Stimulated activated naive B cell treated with anti-CD40 and anti-IgM and Interleukin-4, amounts not matched to agents 10 μg/mL and 1 μg/mL and 100 μg/mL, for 72 hours (primary cell): ENCODE measurements at places on chromosomes 4 and X.

DNA sequence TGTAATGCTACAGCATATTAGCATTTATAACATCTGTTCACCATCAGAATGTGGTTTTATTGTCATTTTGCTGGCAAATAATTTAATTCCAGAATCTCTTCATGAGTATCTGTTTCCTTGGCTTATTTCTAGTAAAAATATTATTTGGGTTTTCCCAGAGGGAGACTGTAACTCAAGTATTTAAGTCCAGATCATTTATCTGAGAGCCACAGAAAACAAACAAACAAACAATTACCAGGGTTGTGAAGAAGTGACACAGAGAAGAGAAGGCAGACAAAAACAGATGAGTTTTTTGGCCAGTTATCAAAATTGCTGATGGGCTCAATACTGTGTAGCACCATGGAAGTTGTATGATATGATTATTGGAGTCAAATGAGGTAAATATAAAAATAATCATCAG, 515.1 kb downstream of the TECRL start:
- no peak for DNase-seq
- no peaks in the 10 kb centered on the region for H3K36me3 ChIP-seq
- no peaks in the 10 kb centered on the region for H3K27me3 ChIP-seq
- no peak overlapping the region for H3K4me3 ChIP-seq

- H3K4me1 ChIP-seq: no peaks in the 10 kb centered on the region
- DNase-seq: no peak
- no peaks in the 10 kb centered on the region for H3K27me3 ChIP-seq
- H3K36me3 ChIP-seq: no peaks in the 10 kb centered on the region
These were observed 116.1 kb downstream of the CNKSR2 start for GRCh38 chrX:21490341-21490740.

DNA sequence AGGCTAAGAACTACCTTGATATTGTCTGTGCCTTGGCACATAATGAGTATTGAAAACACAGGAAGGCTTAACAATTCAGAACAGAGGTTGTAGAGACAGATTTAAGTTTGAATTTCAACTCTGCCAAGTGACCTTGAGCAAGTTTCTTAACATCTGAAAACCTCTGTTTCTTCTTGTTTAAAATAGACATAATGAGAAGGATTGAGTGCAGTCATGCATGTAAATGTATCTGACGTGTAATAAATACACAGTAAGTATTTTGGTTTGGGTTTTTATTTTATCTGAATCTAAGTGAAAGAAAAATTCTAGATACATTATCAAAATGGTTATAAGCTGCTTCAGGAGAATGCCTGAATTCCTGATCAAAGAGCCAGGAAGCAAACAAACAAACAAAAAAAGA, 111.9 kb downstream of the ANXA5 start:
- no peak overlapping the region for H3K4me3 ChIP-seq
- H3K27me3 ChIP-seq: peaks cover 16% of the 10 kb centered on the region
- no peak for DNase-seq
- no peaks in the 10 kb centered on the region for H3K36me3 ChIP-seq
- no peaks in the 10 kb centered on the region for H3K4me1 ChIP-seq

GRCh38 chrX:109553862-109554261, 17.2 kb downstream of the NXT2 start:
- no peaks in the 10 kb centered on the region for H3K36me3 ChIP-seq
- H3K27me3 ChIP-seq: no peaks in the 10 kb centered on the region
- no peak for DNase-seq

DNA sequence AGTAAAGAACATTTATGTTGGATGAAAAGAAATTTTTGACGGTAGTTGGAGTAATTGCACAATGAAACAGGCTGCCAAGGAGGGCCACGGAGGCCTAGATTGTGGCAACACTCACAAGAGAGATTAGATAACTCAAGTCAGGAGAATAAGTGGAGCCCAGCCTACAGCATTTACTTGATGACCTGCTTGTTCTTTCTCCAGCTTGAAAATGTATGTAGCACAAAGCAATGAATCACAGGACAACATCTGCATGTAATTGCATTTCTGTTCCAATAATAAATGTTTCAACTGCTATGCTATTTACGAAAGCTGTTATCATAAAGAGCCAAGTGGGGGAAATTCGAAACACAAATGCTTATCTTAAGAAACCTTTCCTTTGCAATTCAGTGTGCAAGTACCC, 221.2 kb upstream of the MID1 start:
- no peaks in the 10 kb centered on the region for H3K36me3 ChIP-seq
- H3K4me1 ChIP-seq: no peaks in the 10 kb centered on the region
- no peaks in the 10 kb centered on the region for H3K27me3 ChIP-seq
- DNase-seq: no peak
- H3K27ac ChIP-seq: no peak overlapping the region

GRCh38 chrX:41796577-41796976, 72.6 kb downstream of the GPR82 start:
- no peak overlapping the region for H3K4me3 ChIP-seq
- no peak for DNase-seq
- peaks cover 13% of the 10 kb centered on the region for H3K4me1 ChIP-seq
- H3K27ac ChIP-seq: no peak overlapping the region
- H3K36me3 ChIP-seq: no peaks in the 10 kb centered on the region

GRCh38 chr4:4427121-4427870, 40.4 kb downstream of the NSG1 start:
- no peaks in the 10 kb centered on the region for H3K27me3 ChIP-seq
- H3K4me3 ChIP-seq: no peak overlapping the region
- peaks cover 48% of the 10 kb centered on the region for H3K36me3 ChIP-seq

- no peaks in the 10 kb centered on the region for H3K36me3 ChIP-seq
- no peak overlapping the region for H3K27ac ChIP-seq
- no peak for DNase-seq
- no peaks in the 10 kb centered on the region for H3K27me3 ChIP-seq
- no peak overlapping the region for H3K4me3 ChIP-seq
These were observed 116.7 kb upstream of the CXCL13 start for GRCh38 chr4:77488882-77489281.
